ENCODE measurements at places on chromosomes 12 and 14. TPM values are rescaled to one million over a fixed set of nuclear protein-coding genes. Genes with fewer than 3 reads are reported as not detected.

Gene TOMM20L
- polyA plus RNA-seq, result 2.1 TPM

Gene SPATA7
- polyA plus RNA-seq, result 19.5 TPM

Gene CLEC4C
- polyA plus RNA-seq, result 0.15 TPM

Gene KRT72
- polyA plus RNA-seq, result 0.12 TPM

Gene TMEM179
- 0.90 TPM for polyA plus RNA-seq

Gene CCDC197
- polyA plus RNA-seq, result not detected

Gene RTL1
- 0.05 TPM for polyA plus RNA-seq
